ENCODE measurements at places on chromosomes 4 and X.

GRCh38 chrX:30468471-30468870, 109.1 kb downstream of the TASL start:
- DNase-seq, result no peak

DNA sequence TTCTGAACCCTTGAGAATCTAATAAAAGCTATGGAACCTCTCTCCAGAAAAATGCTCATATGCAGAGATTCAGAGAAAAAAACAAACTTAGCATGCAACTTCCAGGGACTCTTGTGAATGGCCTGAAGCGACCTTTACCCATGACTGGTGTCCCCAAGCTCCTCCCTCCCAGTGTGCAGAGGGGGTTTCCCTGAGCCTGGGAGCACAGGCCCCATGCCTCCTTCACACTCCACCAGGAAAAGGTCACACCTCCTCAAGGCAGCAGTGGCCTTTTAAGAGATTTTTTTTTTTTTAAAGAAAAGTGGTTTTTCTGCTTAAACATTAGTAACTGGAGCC, 13.3 kb upstream of the UBA6 start:
- no peak for DNase-seq

- no peak for DNase-seq
These were observed 116.0 kb downstream of the COL4A6 start for GRCh38 chrX:108322234-108322633.

DNA sequence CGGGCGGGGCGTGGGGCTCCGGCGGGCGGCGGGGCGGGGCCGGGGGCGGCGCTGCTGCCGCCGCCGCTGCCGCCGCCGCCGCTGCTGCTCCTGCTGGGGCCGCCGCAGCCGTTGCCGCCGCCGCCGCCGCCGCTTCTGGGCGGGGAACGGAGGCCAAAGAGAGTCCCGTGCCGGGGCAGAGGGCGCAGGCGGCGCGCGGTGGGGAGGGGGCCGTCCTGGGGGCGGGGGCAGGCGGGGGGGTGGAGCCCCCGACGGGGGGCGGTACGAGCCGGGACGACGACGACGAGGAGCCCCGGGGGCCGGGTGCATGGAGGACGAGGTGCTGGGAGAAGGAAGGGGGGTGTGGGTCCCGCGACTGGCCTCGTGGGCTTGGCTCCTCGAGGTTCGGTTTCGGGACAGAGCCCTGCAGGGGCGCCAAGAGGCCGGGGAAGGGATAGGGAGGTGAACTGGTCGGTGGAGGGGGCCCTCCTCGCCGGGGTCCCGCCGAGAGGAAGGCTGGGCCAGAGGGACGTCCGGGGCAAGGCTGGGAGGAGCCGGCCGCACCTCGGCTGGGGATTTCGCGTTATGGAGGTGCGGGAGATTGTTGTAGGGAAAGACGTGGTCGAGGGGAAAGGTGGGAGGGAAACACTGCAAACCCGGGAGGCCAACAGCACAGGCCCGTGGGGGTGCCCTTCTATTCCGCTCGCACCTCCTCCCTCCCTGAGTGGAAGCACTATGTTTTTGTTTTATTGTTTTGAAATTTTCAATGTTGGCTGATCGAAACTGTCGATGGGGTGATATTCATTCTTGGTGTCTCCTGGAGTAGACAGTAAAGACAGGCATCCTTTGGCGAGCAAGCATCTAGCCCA, 1.9 kb downstream of the BCORL1 start:
- peak; percentile 71 for DNase-seq

DNA sequence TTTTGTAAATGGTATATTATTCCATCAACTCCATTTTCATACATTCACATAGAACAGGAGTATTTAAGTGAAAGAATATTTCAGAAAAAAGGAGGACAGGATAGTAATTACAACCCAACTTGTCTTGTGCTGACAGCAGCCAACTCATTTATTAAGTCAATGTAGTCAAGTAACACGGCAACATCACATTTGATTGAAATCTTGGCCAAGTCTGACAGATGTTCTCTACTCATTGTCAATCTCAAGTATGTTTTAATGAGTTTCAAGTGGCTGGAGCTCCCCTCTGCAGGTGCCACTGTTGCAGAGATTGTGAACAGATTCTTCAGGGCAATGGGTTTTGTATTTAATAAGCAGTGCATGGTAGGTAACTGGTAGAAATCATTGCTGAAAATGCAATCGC, 332.5 kb downstream of the C4orf33 start:
- DNase-seq, result no peak

GRCh38 chr4:60368986-60369385, 831.1 kb upstream of the ADGRL3 start:
- no peak for DNase-seq

- DNase-seq, result no peak
These were observed 15.8 kb downstream of the DCUN1D4 start for GRCh38 chr4:51858605-51859202.

DNA sequence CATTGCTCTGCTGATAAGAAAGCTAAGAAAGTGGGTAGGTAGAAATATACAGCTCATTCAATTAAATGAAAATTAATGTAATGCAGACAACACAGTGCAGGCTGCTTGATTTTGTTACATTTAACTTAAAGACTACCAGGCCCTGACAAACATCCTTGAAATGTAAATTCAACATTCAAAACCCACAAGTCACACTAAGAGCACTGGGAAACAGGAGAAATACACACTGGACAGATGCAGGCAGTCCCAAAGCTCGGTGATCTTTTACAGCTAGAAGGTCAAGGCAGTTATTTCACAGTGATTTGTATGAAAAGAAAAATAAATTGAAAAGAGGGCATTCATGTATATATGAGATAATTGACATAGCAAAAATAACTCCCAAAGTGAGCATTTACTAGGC, 94.3 kb upstream of the PLAC1 start:
- no peak for DNase-seq

GRCh38 chrX:1264556-1264955, 4.1 kb upstream of the CSF2RA start:
- no peak for DNase-seq

DNA sequence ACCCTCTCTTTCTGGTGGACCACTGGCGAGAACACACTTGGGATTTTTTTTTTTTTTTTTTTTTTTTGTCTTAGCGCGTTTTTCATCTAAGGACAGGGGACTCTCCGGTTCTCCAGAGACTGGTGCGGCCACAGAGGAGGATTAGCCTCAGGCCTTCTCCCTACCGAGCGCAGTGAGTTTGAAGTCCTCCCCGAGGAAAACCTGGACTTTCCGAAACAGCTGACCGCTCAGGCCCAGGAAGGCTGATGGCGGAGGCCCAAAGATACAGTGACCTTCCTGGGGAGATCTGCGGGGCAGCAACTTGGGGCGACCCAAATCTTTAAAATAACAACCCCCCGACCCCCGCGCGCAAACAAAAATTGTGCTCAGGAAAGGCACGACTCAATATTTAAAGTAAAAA, 9.2 kb downstream of the NKX3-2 start:
- DNase-seq, result no peak

DNA sequence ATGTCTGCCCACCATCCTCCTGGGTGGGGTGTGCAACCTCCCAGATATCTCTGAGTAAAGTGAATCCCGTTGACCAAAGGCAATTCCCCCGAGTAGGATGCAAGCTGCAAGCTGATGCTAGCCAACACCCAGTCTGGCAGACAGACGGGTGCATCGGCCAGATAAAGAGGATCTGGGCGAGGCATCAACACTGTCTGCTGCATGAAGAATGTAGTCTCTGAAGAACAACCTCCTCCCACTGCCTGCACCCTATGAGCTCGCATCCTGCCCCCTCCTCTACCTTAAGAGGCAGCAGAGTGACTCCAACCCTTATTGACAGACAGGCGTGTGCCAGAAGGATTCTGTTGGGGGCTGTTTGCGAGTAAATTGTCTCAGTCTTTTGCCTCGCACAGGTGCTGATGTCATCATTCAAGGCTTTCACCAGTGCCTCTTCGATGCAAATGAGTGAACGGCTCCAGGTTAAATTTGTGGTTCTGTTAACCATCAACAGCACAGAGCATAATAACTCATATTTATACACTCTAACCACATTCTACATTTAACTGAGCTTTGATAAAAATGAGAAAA, 546.9 kb downstream of the BCOR start:
- DNase-seq, result no peak

GRCh38 chr4:69073375-69073774, 22.9 kb upstream of the UGT2B7 start:
- DNase-seq, result no peak

DNA sequence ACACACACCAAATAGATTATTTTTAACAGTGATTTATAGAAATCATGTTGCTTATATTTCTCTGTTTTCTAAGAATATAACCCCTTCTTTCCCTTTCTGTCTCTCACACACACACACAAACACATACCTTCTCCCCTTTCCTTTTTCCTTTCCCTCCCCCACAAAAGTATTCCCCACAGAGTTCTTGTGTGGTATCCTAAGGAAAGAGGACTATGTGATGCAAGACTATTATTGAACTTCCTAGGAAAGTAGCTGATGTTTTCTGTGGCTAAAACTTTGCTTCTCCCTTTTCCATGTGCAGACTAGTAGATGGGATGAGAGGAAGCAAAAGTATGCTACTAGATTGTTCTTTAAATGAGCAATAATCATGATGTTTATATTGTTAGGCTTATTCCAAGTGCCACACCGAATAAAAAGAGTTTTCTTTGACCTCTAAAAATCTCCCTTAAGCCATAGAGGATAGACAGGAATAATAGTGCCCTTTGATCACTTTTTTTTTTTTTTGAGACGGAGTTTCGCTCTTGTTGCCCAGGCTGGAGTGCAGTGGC, 38.7 kb downstream of the CPEB2 start:
- no peak for DNase-seq

- no peak for DNase-seq
These were observed 20.1 kb upstream of the TCEAL4 start for GRCh38 chrX:103565197-103565596.

DNA sequence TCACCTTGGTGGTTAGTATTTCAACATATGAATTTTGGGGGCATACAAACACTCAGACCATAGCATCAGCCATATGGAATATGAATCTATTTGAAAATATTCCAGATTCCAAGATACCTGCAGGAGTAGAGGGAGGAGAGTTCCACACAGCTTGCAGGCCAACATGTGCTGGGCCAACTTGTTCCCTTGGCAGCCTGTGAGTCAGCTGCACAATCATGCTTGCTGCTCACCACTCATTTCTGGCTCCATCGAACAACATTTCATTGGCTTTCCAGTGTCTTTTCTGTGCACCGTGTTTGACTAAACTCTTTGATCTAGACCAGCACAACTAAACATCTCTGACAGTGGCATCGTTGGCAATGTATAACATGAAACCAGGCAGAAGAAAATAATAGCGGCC, 282.5 kb upstream of the RASGEF1B start:
- DNase-seq, result no peak

- DNase-seq, result no peak
These were observed 99.5 kb downstream of the COX18 start for GRCh38 chr4:72969976-72970375.

DNA sequence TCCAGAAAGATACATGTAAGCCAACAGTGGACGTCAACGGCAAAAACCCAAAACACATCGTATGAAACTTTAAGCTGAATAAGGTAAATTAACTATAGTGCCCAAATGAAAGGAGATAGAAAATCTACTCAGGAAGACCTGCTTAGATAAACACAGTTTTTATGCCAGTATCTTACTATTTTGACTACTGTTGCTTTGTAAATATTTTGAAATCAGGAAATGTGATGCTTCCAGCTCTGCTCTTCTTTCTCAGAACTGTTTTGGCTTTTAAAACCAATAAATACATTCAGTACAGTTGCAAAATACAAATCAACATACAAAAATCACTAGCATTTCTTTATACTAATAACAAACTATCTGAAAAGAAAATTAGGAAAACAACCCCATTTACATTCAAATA, 83.8 kb downstream of the SMARCA5 start:
- no peak for DNase-seq

DNA sequence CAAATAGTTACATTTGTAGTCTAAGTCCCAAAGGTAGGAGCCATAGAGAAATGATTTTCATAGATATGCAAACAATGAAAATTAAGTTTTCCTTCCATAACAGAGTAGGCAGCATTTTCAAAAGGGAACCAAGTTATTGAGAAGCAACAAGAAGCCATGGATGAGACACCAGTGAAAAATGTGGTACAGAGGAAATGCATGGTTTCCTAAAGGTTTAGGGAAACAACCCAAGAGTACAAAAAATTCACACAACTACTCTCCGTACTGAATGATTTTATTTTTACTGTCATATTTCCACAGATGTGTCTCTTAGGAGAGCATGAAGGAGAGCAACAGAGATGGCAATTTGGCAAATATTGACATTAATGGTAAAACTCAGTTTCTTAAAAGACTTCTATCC, 1408.9 kb upstream of the PCDH7 start:
- no peak for DNase-seq

DNA sequence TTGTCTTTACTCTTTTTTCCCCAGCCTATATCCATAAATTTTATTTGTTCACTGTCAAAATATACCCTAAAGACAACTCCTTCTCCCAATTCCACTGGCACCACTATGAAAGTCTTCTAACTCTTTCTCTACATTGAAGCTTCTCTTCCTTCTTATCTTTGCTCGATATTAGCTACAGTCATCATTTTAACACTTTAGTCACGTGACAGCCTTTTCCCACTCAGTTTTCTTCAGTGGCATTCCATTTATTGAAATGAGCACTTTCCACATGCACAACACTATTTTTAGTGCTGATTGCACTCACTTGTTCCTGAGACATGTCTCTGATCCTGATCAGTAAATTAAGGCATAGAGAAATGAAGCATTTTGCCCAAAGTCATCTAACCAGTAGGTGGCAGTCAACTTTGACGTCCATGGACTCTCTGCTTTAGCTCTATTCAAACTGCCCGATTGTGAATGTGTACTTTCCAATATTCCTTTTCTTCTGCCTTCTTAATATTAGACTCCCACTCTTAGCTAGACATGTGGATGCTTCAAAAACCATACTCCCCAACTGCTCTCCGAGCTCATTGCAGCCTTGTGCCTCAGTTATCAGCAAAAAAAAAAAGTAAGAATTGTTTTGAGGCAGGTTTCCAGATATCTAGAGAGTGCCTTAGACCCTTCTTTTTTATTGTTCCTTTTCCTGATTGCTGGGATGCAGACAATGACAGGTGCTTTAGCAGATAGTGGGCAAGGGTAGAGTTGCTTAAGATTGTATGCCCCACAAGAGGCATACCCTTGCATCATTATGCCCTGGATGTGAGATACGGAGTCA, 394.4 kb upstream of the ADGRL3 start:
- DNase-seq, result no peak

- no peak for DNase-seq
These were observed 140.8 kb downstream of the PCDH7 start for GRCh38 chr4:30860978-30861377.

- no peak for DNase-seq
These were observed 12.5 kb upstream of the LCORL start for GRCh38 chr4:18034099-18034498.
